ENCODE measurements at places on chromosomes 7 and 10. TPM values are rescaled to one million over a fixed set of nuclear protein-coding genes. Genes with fewer than 3 reads are reported as not detected.

- H3K27me3 ChIP-seq = no peaks in the 10 kb centered on the region
- H3K27ac ChIP-seq = peak overlapping the region; percentile 36
- peaks cover 31% of the 10 kb centered on the region for H3K4me1 ChIP-seq
- H3K36me3 ChIP-seq = peaks cover 75% of the 10 kb centered on the region
Observed at GRCh38 chr10:860519-860918, 71.0 kb downstream of the LARP4B start.

The NANOS1 gene
- total RNA-seq = 0.19 TPM

The IGF2BP3 gene
- 1.2 TPM for total RNA-seq

DNA sequence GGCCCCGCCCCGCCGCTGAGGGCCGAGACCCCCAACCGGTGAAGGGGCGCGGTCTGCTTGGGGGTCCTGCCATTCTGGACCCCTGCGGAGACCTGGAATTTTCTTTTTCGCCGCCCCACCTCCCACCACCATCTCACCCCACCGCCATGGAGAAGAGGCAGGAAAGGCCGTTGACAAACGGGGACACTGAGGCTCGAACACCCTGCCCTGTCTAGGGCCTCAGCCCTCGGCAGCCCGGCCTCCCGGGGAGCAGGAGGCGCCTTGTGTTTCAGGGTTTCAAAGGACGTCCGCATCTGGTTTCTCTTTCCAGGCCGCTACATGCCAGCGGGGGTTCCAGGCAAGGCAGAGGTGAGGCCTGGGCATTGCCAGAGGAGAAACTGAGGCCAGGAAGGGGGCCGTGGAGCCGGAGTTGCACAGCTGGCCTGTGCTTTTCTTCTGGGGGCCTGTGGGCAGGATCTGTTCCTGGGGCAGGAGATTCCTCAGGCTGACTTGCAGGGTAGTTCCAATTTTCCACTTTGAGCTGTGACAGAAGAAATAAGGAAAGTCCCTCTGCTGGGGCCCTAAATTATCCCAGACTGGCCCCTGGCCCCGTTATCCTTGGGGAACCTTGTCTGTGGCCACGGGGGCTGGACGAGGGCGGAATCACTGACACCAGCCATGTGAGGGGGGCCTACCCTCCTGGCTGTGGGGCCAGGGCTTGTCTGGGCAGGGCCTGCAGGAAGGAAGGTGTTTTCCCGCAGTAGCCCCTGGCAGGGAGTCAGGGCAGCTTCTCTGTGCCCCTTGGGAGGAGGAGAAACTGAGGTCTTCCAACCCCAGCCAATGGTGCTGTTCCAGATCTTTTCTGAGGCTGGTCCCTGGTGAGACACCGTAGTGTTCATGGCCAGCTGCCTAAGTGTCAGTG is 900 bp upstream of the MICALL2 start:
- peak overlapping the region; percentile 68 for H3K4me3 ChIP-seq
- peak; percentile 34 for DNase-seq

The CLDN4 gene
- total RNA-seq = 0.27 TPM

DNA sequence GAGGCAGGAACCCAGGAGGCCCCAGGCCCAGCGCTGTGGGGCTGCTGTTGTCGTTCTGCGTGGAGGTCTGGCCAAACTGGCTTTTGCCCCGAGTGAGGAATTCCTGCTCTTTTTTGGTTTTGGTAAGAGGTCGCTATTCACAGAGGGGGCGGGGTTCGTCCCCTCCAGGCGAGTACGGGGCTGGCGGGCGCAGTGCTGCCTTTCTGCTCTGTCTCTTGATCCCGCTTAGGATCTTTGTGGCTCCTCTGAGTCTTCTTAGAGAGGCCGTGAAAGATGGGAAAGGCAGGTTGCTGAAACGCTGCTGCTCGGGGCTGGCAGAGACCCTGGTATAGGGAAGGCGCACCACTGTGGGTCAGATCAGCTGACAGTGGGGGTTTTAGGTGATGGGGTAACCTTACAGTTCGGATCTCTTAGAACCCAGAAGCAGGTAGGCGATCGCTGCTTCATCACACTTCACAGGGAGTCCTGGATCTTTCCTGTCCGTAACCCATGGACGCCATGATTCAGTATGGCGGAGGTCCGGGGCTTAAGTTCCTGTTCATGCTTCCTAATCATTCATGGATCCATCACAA is 136.7 kb downstream of the KIF20B start:
- H3K4me3 ChIP-seq = peak overlapping the region; percentile 74
- DNase-seq = no peak
- H3K27me3 ChIP-seq = peaks cover 10% of the 10 kb centered on the region

DNA sequence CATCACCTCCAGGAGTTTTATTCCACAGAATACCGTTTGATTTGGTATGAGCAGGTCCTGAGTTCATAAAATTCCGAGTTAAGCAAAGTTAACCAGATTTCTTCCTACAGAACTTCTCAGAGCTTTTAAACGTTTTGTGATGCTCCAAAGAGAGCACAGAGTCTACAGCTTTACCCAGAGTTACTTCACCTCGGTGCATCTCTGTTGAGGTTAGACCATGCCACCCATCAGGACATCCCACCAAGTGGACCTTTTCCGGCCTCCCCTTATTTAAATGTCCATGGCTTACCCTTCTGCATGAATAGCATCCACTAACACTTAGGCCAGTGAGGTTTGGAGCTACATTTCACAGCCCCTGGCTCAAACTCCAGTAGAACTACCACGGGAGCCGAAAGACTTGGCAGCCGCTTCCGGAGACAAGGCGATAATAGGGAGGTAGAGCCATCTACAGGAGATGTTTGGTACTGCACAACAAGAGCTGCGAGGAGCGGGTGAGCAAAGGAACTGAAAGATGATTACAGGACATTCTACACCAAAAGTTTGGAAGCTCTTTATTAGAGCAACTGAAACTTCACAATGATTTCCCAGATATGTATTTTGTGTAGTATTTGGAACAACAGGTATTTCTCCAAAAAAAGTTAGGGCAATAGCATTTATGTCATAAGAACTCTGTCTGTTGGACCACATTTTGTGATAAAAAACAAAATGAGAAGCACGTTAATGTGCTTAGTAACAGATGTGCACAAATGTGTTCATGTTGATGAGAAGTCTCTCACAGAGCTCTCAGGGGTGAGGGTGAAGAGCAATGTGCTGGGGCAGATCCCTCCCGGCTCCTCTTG is 174.7 kb downstream of the HERPUD2 start:
- H3K4me1 ChIP-seq = peaks cover 4% of the 10 kb centered on the region
- H3K36me3 ChIP-seq = no peaks in the 10 kb centered on the region
- H3K27ac ChIP-seq = no peak overlapping the region
- H3K27me3 ChIP-seq = peaks cover 16% of the 10 kb centered on the region

DNA sequence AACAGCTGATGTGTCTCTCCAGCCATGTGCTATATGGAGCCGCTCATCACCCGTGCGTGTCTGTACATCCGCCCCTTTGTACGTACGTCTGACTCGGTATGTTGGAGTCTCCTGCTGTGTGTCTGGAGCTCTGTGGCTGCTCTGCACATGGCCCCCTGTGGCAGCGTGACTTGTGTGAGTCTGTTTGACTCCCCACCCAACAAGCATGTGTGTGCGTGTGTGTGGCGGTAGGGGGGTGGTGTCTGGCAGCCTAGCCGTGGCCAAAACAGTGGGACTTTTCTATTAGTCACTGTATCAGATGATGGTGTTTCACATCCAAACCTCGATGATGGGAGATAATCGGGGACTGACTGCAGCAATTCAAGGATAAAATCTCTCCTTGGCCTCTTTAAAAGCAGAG is 94.1 kb downstream of the COL13A1 start:
- DNase-seq = no peak
- H3K4me1 ChIP-seq = no peaks in the 10 kb centered on the region
- no peaks in the 10 kb centered on the region for H3K27me3 ChIP-seq
- no peak overlapping the region for H3K4me3 ChIP-seq
- no peak overlapping the region for H3K27ac ChIP-seq

GRCh38 chr7:90692396-90692795 is 96.3 kb downstream of the CDK14 start:
- no peaks in the 10 kb centered on the region for H3K36me3 ChIP-seq
- no peaks in the 10 kb centered on the region for H3K4me1 ChIP-seq
- no peak overlapping the region for H3K27ac ChIP-seq

DNA sequence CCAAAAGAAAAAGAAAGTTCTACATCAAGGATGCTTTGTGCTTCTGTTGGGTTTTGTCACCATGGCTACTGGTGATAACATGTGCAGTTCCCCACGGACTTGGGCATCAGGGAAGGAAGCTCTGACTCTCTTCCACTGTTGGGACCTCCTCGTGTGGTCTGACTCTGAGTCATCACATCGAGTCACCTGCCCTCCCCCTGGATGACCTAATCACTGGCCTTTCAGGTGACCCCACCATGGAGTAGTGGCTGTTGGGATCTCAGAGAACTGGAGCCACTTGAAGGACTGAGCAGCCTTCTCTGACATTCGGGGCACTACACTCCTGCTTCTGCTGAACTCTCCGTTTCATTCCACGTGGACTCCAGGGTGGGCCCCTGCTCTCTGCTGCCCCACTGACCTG is 60.8 kb upstream of the DOCK1 start:
- H3K4me1 ChIP-seq = no peaks in the 10 kb centered on the region
- DNase-seq = no peak
- H3K4me3 ChIP-seq = no peak overlapping the region
- no peak overlapping the region for H3K27ac ChIP-seq

DNA sequence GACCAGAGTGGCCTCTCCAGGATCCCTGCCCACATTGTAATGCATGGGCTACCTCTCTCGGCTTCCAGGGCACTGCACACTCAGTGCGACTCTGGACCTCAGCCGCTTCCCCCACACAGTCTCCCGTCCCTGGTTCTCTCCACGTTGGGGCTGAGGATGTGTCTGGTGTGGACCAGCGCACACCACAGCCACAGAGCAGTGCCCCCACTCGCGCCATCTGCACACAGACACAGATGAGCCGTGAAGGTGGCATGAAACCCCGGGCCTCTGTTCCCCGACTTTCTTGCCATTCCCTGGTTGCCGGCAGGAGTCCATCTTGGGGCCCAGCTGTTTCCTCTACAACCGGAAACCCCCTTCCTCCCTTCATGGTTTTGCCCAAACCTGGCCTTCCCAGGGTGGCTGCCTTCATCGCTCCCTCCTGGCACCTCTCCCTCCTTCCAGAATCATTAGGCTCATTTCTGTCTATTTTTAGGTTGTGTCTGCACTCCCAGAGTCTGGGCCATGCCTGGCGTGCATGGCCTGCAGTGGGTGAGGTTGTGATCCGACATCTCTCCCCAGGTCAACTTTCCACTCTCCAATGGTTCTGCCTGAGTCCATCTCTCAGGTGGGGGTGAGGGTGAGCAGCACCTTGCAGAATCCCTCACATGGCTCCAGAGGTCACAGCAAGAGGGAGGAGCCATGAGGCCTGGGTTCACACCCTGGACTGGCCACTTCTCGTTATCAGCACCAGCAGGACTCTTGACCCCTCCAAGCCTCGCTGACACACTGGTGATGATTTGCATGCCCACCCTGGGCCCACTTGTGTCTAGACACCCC is 10.1 kb downstream of the RASGEF1A start:
- no peak for DNase-seq
- H3K4me1 ChIP-seq = peaks cover 8% of the 10 kb centered on the region
- H3K27me3 ChIP-seq = no peaks in the 10 kb centered on the region

DNA sequence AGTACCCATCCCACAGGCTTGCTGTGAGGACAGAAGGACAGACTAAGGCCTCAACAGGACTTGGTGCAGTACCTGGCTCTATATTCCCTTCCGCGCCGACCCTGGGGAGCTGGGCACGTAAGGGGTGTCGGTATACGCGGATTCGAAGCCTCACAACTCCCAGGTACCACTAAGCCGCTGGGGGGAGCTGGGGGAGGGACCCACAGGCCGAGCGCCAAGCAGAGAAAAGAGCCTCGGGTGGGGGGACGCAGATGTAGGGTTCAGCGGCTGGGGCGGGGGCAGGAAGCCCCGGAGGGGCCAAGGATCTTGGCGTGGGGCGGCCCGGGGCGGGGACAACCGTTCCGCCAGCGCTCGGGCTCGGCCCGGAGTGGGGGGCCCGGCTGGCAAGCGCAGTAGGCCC is 126.4 kb upstream of the ZNF746 start:
- peaks cover 41% of the 10 kb centered on the region for H3K4me1 ChIP-seq
- peak; percentile 64 for DNase-seq
- peaks cover 34% of the 10 kb centered on the region for H3K36me3 ChIP-seq
- peak overlapping the region; percentile 90 for H3K27ac ChIP-seq
- peak overlapping the region; percentile 94 for H3K4me3 ChIP-seq

The SPDYE2B gene
- not detected for total RNA-seq

The OR2A5 gene
- not detected for total RNA-seq

GRCh38 chr10:116831790-116832189 is 17.5 kb upstream of the ENO4 start:
- no peaks in the 10 kb centered on the region for H3K4me1 ChIP-seq
- no peak overlapping the region for H3K4me3 ChIP-seq
- no peak for DNase-seq
- H3K36me3 ChIP-seq = no peaks in the 10 kb centered on the region
- H3K27ac ChIP-seq = no peak overlapping the region
- no peaks in the 10 kb centered on the region for H3K27me3 ChIP-seq

The AMZ1 gene
- 0.08 TPM for total RNA-seq

The SLC18A2 gene
- not detected for total RNA-seq

DNA sequence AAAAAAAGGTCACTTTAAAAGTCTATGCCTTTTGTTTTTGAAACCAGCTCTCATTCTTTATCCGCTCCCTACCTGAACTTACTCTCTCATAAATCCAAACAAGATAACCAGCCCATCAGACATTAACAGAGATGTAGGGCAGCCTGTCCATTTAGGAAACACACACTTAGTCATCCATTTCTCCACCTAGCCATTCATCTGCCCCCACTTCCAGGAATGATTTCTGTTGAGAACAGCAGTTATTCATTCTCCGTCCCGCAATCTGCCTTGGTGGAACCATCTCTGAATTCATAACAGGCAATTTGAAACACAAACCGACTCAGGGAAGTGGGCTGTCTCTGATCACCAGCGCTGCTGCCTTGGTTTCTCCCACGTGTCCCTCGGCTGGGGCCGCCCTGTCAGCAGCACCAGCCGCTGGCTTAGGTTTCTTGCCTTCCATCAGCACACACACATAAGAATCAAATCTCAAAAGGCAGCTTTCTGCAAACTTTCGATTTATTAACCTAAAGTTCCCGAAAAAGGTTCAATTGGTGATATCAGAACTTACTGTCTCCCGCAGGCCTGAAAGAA is 528.2 kb upstream of the NRP1 start:
- H3K36me3 ChIP-seq = no peaks in the 10 kb centered on the region
- no peak overlapping the region for H3K4me3 ChIP-seq
- no peak for DNase-seq

- no peak overlapping the region for H3K4me3 ChIP-seq
- H3K36me3 ChIP-seq = no peaks in the 10 kb centered on the region
- DNase-seq = no peak
- H3K4me1 ChIP-seq = peaks cover 2% of the 10 kb centered on the region
- H3K27me3 ChIP-seq = peaks cover 18% of the 10 kb centered on the region
- no peak overlapping the region for H3K27ac ChIP-seq
Observed at GRCh38 chr10:126908729-126909128, 3.5 kb downstream of the DOCK1 start.

The AKR1B15 gene
- not detected for total RNA-seq

GRCh38 chr7:98400542-98401340 is at the start of gene BAIAP2L1:
BAIAP2L1 (minus strand) TSS chr7:98401090; CDS start chr7:98400852, 238 bp downstream.
- H3K27ac ChIP-seq = no peak within 1 kb of the TSS
- no peaks in the 10 kb centered on the region for H3K36me3 ChIP-seq
- peak; percentile 67 for DNase-seq
- H3K4me3 ChIP-seq = peak within 1 kb of the TSS; percentile 38
- H3K4me1 ChIP-seq = peaks cover 4% of the 10 kb centered on the region

- DNase-seq = no peak
- no peaks in the 10 kb centered on the region for H3K4me1 ChIP-seq
- H3K36me3 ChIP-seq = no peaks in the 10 kb centered on the region
- H3K4me3 ChIP-seq = no peak overlapping the region
Observed at GRCh38 chr7:79495544-79496272, 42.2 kb upstream of the MAGI2 start.

The SPDYE5 gene
- total RNA-seq = not detected

The IDI2 gene
- total RNA-seq = not detected
